T-helper 9 cell (primary cell): ENCODE measurements at places on chromosomes 5 and 9.

DNA sequence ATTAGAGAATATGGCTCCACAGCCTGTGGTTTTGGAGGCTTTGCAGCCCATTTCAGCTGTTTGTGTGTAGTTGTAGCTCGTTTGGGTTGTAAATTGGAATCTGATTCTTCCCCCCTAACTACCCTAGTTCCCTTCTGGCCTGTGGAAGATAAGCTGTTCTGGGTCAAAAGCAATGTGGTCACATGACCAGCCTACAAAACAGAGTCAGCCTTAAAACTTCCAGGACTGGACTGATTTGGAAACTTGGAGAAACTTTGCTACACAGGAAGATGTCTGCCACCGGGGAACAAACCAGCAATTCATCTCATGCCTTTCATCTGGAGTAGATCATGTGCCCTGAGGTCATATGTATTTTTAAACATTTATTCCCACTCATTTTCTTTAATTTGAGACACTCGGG, 83.8 kb downstream of the DAPK1 start:
- DNase-seq = no peak

DNA sequence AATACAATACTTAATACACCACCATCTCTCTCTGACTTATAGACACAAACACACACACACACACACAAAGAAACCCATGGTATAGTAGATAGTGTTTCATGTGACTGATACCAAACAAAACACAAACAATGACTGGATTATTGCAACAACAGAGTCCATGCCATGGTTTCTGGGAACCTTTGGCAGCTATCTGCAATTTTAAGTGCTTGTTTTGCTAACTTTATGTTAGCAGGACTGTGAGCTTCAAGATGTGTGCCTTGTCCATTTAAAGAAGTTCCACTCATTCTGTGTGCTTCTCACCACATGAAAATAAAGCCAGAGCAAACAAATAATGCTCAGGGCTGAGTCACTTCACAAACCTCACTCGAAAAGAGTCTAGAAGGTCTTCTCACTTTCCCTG, 15.1 kb upstream of the LURAP1L start:
- no peak for DNase-seq

GRCh38 chr9:98709968-98710965, 1.5 kb upstream of the GABBR2 start:
- no peak for DNase-seq

GRCh38 chr5:177611446-177612214, 11.7 kb downstream of the B4GALT7 start:
- no peak for DNase-seq

DNA sequence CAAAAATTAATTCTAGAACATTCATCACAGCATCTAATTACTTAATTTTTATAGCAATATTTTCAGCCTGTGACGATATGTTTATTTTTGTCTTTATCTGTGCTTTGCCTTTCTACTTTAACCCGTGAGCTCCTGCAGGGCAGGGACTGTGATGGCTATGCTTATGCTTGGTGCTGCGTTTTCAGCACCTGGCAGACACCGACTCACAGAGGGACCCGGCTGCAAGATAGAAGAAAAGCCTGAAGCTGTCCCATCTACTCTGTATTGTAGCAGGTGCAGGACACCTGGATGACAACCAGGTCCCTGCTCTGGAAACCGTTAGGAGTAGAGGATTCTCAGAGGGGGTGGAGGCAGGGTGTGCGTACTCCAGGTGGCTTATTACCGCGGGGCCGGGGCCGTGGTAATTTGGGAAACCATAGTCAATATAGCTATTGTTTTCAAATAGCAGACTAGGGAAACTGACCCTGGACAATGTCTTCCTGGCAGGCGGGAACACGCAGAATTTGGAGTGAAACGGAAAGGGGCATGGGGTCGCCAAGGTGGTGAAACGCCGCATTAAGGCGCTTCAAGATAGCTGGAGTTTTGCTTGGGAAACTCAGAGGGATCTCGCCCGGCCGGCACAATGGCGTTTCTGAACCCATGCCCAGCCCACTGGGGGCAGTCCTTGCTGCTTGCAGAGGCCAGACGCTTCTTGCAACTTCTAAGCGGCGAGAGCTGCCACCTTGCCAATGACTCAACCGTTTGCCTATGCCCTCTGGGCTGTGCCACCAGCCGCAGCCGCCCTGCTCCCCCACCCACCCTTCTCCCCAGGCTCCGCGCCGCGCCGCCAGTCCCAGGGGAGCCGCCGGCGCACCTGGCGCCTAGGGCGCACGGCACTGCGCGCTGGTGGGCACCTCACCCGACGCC, 140.1 kb upstream of the PALM2AKAP2 start:
- no peak for DNase-seq

- no peak for DNase-seq
These were observed 43.1 kb downstream of the SPATA31D1 start for GRCh38 chr9:82031538-82032280.

DNA sequence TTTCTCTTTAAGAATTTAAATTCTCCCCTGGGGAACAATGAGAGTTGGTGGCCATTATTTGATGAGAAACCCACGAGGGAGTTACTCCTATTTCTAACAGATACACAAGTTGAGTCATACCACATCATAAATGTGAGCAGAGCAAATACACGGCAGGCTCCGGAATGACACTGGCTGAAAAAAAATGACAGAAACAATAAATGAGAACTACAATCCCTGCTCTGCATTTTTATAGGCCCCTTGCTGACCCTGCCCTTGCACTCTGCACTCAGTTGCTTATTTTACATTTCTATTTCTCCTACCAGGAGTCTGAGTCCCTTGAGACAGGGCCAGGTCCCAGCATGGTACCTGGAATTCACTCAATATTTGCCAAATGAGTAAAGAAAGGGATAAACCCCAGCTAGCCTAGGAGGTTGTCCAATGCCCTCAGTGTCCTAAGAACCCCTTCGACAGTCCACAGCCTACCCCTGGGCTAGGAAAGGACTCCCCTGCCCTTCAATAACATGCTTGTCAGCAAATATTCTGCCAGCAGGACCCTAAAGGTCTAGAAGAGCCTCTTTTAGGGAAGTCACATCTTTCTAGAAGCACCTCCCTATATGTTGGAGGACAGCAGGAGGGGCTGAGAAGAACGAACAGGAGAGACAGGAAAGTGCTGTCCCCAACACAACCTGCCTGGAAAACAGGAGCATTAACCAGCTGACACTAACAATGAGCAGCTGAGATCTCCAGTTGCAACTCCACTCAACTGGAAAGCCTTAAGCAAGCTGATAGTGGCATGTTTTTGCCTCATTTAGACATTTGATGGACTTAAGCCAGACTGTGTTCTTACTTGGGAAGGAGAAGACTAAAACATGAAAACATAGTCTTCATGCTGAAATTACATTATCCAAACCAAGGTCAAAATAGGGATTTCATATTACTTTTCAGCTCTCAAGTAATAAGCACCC, 191.2 kb downstream of the ACTL7B start:
- DNase-seq = no peak

DNA sequence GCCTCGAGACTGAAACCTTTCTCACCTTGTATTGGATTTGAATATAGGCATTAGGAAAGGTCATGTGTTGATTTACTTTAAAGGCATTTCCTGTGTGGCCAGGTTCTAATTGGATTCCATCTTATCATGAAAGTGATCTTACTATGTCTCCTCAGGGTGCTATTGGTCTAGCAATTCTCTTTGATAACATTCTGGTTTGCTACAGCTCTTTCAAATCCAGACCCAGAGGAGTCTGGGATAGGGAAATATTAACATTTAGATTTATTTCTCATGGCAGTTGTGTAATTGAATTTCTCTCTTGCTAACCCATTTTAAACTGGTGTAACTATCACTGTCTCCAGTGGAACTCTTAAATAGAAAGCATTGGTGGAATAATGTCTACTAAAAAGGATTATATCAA, 69.9 kb upstream of the NMUR2 start:
- DNase-seq = no peak

DNA sequence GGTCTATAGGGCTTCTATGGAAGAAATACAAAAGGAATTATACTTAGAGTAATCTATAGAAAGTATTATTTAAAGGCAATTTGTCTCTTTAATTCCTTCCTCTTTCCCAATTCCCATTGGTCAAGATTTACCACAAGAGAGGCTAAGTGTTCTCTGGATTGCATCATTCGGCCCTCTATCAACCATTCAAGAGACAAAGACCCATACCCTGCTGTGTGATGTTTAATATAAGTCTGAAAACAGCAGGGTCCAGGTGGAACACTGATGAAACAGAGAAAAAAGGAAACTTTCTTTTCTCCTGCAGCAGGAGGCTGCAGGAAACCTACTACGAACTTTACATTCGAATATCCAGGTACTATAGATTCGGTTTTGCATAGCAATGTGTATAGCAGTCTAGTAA, 323.4 kb downstream of the CHSY3 start:
- no peak for DNase-seq

- no peak for DNase-seq
These were observed 852.7 kb upstream of the DMAC1 start for GRCh38 chr9:8652255-8652654.

- no peak for DNase-seq
These were observed 497.4 kb upstream of the CYLC2 start for GRCh38 chr9:102497709-102498108.

DNA sequence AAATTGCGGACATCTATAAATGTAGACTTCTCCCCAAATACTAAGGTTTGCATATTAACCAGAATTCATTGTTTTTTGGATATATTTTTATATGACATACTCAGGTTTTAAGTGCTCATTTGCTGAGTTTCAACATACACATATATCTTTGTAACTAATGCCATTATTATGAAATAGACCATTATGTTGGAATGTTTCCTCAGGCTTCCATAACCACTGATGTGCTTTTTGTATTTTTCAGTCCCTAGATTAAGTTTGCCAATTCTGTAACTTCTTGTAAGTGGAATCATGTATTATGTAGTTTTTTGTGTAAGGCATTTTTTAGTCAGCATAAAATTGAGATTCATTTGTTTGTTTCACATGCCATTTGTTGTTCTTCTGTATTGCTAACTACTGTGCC, 32.1 kb downstream of the HSPA4 start:
- DNase-seq = no peak

GRCh38 chr5:57858905-57859304, 376.3 kb upstream of the ACTBL2 start:
- no peak for DNase-seq

DNA sequence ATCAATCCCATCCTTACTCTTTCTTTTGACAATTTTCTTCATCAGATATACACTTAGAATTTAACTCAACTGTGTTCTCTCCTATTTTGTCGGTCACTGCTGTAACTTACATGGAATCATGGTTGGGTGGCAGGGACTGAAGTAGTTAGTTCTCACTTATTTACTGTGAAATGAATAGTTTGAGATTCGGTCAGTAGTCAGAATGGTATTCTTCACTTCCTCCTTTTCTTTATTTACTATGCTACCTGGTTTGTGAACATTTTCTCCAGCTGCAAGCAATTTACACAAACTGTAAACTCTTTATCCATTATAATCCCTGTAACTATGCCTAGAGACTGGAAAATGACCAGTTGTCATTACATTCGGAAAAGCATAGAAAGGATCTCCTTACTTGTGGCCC, 41.5 kb upstream of the GDNF start:
- DNase-seq = no peak

DNA sequence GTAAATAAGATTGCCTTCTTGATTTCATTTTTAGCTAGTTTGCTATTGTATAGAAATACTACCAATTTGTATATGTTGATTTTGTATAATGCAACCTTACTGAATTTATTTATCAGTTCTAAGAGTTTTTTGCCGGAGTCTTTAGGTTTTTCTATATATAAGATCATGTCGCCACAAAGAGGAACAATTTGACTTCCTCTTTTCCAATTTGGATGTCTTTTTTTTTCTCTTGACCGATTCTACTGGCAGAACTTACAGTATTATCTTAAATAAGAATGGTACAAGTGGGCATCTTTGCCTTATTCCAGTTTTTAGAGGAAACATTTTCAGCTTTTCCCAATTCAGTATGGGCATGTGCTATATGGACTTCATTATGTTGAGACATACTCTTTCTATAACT, 624.7 kb upstream of the ACO1 start:
- no peak for DNase-seq

DNA sequence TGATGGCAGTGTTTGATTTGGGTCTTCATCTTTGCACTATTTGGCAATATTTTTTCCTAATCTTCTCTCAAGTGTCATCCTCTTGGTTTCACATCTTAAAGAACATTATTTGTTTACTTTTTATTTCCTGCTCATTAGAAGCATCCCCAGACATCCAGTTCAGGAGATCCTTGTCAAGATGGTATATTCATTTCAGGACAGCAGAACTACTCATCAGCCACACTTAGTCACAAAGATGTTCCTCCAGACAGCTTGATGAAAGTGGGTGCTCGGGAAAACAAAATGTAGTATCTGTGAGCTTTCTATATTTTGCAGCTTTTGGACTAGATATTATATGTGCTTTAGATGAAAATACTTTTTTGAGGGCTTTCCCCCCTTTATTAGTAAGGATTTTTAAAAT, 72.1 kb upstream of the SREK1 start:
- DNase-seq = no peak

DNA sequence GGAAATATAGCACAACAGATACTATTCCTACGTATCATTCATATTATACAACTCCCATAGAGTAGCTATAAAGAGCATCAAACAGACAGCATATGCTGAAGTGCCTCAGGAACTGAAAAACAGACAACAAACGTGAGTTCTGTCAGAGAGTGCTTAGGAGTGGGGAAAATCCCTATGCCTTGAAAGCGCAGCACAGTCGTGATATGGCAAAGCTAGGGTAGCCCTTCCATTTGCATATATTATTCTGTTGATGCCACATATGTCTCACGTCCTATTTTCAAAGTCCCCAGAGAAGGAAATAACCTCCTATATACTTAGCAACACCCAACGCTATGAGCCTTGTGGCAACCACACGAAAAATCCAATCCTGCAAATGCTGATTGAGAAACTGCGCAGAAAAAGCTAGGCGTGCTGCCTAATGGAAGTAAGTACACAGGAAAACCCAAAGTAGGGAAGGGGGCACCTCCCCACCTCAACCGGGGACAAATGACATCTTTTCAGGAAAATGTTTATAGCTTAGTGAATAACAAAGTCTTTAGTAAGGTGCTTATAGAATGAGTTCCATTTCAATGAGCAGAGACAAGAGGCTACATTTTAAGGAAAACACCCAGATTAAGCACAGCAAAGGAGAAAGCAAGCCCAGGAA, 105.1 kb downstream of the MED10 start:
- no peak for DNase-seq

DNA sequence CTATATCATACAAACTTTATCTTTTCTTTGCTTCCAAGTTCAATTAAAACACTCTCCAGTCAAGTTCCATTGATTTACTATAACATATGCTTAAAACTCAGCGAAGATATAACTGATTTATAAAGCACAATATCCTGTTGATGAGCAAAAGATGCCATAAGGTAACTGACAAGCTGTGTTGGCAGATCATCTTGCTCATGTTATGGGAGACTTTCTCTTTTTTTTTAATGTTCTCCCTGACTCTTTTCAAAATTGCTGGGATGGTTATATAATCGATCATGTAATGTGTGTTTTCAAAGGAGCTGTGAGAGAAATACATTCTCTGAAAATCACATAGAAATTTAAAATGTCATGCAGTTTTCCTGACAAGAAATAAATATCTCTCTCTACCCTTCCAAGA, 293.5 kb downstream of the MED10 start:
- no peak for DNase-seq

DNA sequence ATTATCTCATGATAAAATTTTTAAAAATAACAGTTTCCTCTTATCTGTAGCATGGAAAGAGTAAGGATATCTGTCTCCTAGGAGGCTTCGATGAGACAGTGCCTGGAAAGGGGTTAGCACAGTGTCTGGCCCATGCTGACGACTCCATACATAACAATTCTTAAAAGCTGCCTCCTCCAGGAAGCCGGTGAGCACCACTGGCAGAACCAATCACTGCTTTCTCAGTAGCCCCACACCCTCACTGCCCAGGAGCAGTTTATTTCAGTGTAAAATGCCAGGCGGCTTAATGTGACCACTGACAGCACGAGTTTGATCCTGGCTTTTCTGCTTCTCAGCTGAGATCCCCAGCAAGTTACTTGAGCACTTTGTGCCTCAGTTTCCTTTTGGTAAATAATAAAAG, 1.2 kb upstream of the NIPAL4 start:
- no peak for DNase-seq
